ENCODE measurements at places on chromosomes 12 and 14. TPM values are rescaled to one million over a fixed set of nuclear protein-coding genes. Genes with fewer than 3 reads are reported as not detected.

KRT73 gene
- total RNA-seq, result 0.11 TPM

GUCY2C gene
- not detected for total RNA-seq

SERPINA10 gene
- total RNA-seq, result not detected

SLCO1B3 gene
- not detected for total RNA-seq

SIX6 gene
- not detected for total RNA-seq

GLT1D1 gene
- 0.58 TPM for total RNA-seq

SVOP gene
- total RNA-seq, result 0.48 TPM

BDKRB1 gene
- total RNA-seq, result 3.0 TPM

ACOT6 gene
- not detected for total RNA-seq

CNTN1 gene
- 63.4 TPM for total RNA-seq

PLEKHG7 gene
- total RNA-seq, result 0.37 TPM

TMEM179 gene
- total RNA-seq, result 1.9 TPM

RNASE8 gene
- total RNA-seq, result not detected

ZDHHC22 gene
- 0.16 TPM for total RNA-seq

FAM90A1 gene
- not detected for total RNA-seq

MYF6 gene
- total RNA-seq, result 8.6 TPM

PIWIL1 gene
- 0.21 TPM for total RNA-seq

CRIP1 gene
- total RNA-seq, result 9.4 TPM

ACOT4 gene
- 1.6 TPM for total RNA-seq

ADAMTS20 gene
- total RNA-seq, result 1.0 TPM

KCNK10 gene
- 1.1 TPM for total RNA-seq
